ENCODE measurements at places on chromosomes 4 and X.

GRCh38 chrX:9516635-9517034 is 51.8 kb downstream of the TBL1X start:
- no peak for DNase-seq
- H3K36me3 ChIP-seq = no peaks in the 10 kb centered on the region
- no peaks in the 10 kb centered on the region for H3K27me3 ChIP-seq
- no peak overlapping the region for H3K4me3 ChIP-seq

- DNase-seq = no peak
- no peaks in the 10 kb centered on the region for H3K36me3 ChIP-seq
- no peaks in the 10 kb centered on the region for H3K27me3 ChIP-seq
- no peak overlapping the region for H3K4me3 ChIP-seq
- no peaks in the 10 kb centered on the region for H3K4me1 ChIP-seq
Measured at GRCh38 chr4:113998079-113998478, 18.6 kb upstream of the ARSJ start.

GRCh38 chrX:45592101-45592500 is 391.4 kb upstream of the DIPK2B start:
- peaks cover 10% of the 10 kb centered on the region for H3K36me3 ChIP-seq
- DNase-seq = no peak
- no peaks in the 10 kb centered on the region for H3K4me1 ChIP-seq
- H3K27me3 ChIP-seq = peaks cover 53% of the 10 kb centered on the region
- no peak overlapping the region for H3K27ac ChIP-seq

GRCh38 chr4:155539746-155540145 is 126.9 kb upstream of the GUCY1A1 start:
- no peaks in the 10 kb centered on the region for H3K4me1 ChIP-seq
- no peaks in the 10 kb centered on the region for H3K27me3 ChIP-seq
- no peaks in the 10 kb centered on the region for H3K36me3 ChIP-seq
- no peak for DNase-seq
- no peak overlapping the region for H3K27ac ChIP-seq

- H3K4me3 ChIP-seq = no peak overlapping the region
- DNase-seq = no peak
- H3K4me1 ChIP-seq = no peaks in the 10 kb centered on the region
- H3K27me3 ChIP-seq = no peaks in the 10 kb centered on the region
Measured at GRCh38 chr4:111449657-111450056, 695.6 kb upstream of the FAM241A start.

- no peaks in the 10 kb centered on the region for H3K36me3 ChIP-seq
- DNase-seq = peak; percentile 37
- no peak overlapping the region for H3K4me3 ChIP-seq
Measured at GRCh38 chr4:169810325-169811323, 52.9 kb upstream of the HPF1 start.

DNA sequence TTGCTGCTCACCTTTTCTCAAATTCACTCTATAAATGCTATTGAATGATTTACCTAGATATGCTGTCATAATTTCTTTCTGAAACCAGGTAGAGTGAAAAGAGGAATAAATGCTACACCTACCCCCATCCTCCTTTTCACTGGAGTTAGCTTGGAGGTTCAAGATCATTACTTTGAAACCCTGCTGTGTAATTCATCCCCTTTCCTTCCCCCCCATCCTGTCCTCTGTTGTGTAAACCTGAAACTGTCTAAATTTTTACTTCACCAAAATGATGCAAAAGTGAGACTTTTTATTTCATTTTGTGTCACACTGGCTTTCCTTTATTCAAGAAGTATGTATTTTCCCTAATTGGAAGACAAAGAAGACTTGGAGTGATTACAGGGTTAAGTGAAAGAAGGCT is 5.4 kb downstream of the ZCCHC18 start:
- peak overlapping the region; percentile 45 for H3K4me3 ChIP-seq
- peaks cover 42% of the 10 kb centered on the region for H3K27me3 ChIP-seq
- H3K4me1 ChIP-seq = peaks cover 46% of the 10 kb centered on the region

DNA sequence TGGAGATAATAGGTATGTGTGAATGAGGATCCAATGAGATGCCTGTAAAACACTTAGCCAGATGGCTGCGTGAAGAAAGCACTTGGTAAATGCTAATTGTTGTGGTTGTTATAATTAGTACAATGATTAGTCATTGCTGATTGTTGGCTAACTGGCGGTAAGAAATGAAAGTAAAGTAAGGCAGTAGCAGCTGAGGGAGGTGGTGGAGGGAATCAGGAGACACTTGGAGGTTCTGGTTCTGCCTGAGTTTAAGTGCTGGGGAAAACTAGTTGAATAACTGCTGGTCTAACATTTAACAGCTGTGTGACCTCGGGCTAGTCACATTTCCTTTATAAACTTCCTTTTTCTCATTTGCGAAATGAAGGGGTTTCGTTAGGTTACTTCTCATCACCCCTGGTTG is 30.9 kb downstream of the CD38 start:
- no peaks in the 10 kb centered on the region for H3K27me3 ChIP-seq
- DNase-seq = no peak
- H3K27ac ChIP-seq = no peak overlapping the region
- peaks cover 24% of the 10 kb centered on the region for H3K4me1 ChIP-seq

GRCh38 chr4:71268166-71268565 is 70.7 kb upstream of the SLC4A4 start:
- no peak overlapping the region for H3K27ac ChIP-seq
- H3K27me3 ChIP-seq = no peaks in the 10 kb centered on the region
- DNase-seq = no peak
- H3K36me3 ChIP-seq = no peaks in the 10 kb centered on the region

GRCh38 chrX:106897259-106897658 is 5.9 kb downstream of the RIPPLY1 start:
- no peaks in the 10 kb centered on the region for H3K36me3 ChIP-seq
- H3K4me1 ChIP-seq = peaks cover 6% of the 10 kb centered on the region
- no peak overlapping the region for H3K4me3 ChIP-seq
- no peak for DNase-seq
- peaks cover 37% of the 10 kb centered on the region for H3K27me3 ChIP-seq

GRCh38 chr4:108971473-108971872 is 208.6 kb upstream of the ETNPPL start:
- H3K27me3 ChIP-seq = no peaks in the 10 kb centered on the region
- peaks cover 4% of the 10 kb centered on the region for H3K36me3 ChIP-seq
- H3K4me1 ChIP-seq = peaks cover 34% of the 10 kb centered on the region
- H3K4me3 ChIP-seq = no peak overlapping the region

DNA sequence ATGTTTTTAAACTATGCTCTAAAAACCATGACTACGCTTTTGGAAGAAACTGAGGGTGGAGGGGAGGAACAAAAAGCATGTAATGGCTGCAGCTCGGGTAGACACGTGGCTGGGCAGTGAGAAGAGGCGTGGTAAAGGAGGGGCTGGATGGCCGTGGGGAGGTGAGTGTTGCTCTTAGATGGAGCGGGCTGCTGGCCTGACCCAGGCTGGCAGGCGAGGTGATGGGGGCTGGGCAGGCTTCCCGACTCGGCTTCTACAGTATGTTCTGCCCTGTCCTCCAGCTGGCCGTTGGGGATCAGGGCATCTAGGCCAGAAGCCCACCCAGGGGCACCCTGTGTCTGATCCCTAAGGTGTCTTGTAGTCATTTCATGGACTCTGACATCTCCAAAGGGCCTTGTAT is 60.7 kb downstream of the EFHC2 start:
- no peak for DNase-seq
- H3K36me3 ChIP-seq = no peaks in the 10 kb centered on the region
- H3K27me3 ChIP-seq = no peaks in the 10 kb centered on the region
- H3K4me3 ChIP-seq = no peak overlapping the region
